IPS DF 19.7 (cell line): ENCODE measurements at places on chromosomes 2 and 18.

- DNase-seq, result no peak
These were observed 112.3 kb downstream of the AGAP1 start for GRCh38 chr2:235606004-235606715.

- DNase-seq, result no peak
These were observed 207.4 kb downstream of the CBLN2 start for GRCh38 chr18:72336786-72337185.

- no peak for DNase-seq
These were observed 126.1 kb downstream of the THNSL2 start for GRCh38 chr2:88296247-88296646.

DNA sequence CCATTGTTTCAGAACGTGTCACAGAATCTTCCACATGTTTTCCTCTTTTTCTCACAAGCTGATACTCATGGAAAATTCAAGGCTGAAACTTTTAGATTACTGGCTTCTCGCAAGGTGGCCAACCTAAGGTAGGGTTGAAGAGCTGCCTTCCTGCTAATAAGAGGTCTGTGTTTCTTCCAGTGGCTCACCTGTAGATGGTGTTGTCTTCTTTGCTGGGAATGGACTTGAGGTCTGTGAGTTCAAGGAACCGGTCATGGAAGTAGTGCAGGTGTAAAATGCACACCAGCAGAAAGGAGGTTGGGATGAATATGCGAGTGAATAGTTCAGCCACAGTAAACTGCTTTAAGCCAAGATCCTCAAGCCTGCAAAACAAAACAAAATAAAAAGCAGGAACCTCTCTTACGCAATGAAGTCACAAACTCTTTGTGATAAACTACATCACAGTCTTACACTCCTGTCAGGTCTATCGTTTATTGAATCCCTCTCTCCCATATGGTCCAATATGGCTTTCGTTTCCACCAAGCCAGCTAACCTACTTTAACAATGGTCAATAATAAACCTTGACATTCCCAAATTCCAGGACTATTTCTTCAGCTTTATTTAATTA lies 258.9 kb downstream of the NAPG start:
- DNase-seq, result no peak

DNA sequence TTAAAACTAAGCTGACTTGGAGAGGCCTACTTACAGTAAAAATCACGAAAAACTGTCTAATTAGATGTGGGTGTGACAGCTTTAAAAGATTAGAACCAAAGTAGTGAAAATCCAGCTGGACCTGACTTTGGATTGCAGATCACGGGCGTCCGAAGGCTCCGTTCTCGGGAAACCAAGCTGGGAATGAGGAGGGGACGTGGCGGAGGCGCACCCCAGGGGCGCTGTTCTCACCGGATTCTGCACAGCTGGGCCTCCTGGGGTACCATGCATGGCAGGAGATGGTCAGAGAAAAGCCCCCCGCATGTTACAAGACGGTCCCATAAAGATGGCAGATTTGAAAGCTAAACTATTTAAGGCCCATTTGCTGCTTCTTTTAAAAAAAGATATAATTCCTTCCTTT lies 5.0 kb upstream of the OTOS start:
- no peak for DNase-seq

DNA sequence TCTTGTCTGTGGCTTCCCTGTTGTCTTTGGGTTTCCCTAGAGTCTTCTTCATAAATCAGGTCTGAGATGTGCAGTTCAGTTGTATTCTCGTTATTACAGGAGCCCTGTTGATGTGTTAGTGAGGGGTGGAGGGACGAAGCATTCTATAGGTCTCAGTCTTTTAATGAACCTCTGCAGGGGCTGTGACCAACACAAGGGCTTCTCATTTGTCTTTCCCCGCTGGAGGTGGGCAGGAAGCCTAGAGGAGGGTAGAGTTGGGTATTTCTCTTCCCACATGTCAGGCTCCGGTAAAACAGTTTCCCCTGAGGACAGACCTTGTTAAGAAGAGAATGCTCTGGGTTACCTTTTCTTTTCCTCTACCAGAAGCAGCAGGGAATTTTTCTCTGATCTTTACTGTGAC lies 31.2 kb downstream of the PROC start:
- no peak for DNase-seq

- no peak for DNase-seq
These were observed 574.1 kb downstream of the SATB2 start for GRCh38 chr2:198883604-198884003.

GRCh38 chr2:106607371-106607770 lies 120.2 kb downstream of the CD8B2 start:
- no peak for DNase-seq

- DNase-seq, result no peak
These were observed 113.0 kb upstream of the NEDD4L start for GRCh38 chr18:57931038-57931437.

- no peak for DNase-seq
These were observed 69.5 kb upstream of the ZSWIM2 start for GRCh38 chr2:186918495-186918894.

GRCh38 chr2:60357996-60358395 lies 195.5 kb downstream of the BCL11A start:
- no peak for DNase-seq

GRCh38 chr2:44778221-44778654 lies 163.3 kb upstream of the SIX3 start:
- no peak for DNase-seq

DNA sequence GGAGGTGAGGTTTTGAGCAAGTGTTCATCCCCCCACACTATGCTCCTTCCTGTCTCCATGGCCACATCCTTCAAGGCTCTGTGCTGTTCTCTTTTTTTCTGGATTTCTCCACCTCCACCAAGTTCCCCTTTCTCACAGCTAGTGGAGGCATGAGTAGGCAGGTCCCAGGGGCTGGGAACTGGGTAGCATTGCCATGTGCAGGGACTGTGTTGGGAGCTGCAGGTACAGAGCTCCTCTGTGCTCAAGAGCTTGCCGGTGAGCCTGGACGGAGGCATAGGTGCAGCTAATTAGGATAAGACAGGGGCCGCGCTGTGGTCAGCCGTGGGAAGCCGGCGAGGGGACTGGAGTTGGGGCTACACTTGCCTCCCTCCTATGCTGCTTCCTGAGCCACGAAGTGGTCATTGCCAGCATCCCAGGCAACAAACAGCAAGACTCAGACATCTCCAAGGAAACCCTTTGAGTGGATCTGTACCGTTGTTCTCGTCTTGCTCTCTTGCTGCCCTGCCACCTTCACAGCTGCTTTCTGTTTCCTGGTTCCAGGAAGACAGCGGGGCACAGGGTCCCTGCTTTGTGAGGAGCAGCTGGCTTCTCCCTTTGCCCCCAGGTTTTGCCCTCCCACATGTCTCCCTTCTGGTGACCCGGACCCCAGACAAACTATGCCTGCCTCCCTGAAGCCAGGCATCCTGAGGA lies 36.9 kb downstream of the ATOH8 start:
- DNase-seq, result no peak

DNA sequence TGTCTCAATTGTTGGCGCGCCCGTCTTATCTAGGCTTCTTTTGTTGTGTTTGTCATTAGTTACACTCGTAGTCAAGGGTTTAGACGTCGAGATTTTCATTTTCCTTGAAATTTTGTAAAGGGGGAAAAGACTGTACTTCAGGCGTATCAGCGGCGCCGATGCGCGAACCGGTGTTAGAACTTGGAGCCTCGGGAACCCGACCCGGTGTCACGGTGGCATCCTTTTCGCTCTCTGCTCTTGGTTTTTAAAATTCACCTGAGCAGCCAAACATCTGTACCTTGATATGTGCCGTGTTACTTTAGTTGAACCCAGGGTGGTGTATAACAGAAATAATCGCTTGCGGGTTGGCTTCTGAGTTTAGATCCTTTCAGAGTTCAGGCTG lies 643 bp downstream of the RMC1 start:
- no peak for DNase-seq

DNA sequence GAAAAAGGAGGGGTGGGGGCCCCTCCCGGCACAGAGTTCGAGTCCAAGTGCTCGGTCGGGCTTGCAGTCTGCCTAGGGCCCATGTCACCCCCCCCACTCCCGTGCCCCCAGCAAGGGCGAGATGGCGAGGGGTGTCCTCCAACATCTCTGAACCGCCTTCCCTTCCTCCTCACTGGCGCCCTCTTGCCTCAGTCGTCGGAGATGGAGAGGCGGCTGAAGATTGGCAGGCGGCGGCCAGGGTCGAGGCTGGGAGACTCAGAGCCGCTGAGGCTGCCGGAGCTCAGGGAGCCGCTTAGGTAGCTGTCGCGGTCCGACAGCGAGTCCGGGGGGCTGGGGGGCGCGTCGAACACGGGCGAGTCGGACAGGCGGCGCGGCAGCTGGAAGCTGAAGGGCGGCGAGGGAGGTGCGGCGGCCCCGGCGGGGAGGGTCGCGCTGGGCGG lies 2.3 kb downstream of the ZFP36L2 start:
- no peak for DNase-seq

DNA sequence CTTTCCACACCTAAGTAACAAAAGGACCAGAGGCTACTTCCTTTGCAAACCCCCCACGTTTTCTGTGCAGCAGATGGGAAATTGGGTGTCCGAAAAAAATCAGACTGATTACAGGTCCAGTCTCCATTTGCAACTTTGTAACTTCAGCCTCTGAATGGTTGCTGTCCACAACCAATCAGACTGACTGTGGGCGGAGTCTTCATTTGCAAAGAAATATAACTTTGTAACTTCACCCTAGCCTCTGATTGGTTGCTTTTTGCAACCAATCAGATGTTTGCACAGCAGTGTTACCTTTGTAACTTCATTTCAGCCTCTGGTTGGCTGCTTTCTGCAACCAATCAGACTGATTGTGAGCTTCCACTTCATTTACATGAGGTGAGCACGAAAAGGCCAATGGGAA lies 27.8 kb upstream of the CACNB4 start:
- no peak for DNase-seq

DNA sequence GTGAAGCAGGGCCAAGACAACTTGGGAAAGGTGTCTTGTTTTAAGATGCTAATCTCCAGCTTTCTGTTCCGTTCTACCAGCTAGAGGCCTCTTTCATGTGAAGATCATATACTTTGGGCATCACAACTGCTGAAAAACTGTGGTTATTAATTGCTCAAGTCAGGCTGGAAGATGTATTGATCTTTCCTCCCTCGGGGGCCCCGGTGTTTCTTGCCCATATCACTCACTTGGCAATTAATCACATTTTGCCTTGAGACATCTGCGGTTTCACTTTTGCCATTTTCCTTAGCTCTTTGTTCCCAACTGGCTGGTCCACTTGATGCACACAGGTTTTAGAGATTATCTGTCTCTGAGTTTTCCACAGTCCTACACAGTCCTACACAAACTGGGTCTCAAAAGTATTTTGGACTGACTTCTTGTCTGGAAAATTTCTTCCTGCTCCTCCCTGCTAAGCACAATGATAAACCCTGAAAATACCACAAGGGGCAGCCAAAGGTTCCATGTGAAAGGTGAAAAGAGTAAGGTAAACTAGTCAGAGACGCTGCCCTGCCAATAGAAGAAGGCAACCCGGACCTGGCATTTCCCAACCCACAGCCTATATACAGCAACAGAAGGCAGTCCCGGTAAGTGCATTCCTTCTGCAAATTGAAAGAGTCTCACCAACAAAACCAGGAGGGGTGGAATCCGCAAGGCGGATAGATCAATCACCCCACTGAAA lies 181.0 kb downstream of the AFF3 start:
- no peak for DNase-seq

DNA sequence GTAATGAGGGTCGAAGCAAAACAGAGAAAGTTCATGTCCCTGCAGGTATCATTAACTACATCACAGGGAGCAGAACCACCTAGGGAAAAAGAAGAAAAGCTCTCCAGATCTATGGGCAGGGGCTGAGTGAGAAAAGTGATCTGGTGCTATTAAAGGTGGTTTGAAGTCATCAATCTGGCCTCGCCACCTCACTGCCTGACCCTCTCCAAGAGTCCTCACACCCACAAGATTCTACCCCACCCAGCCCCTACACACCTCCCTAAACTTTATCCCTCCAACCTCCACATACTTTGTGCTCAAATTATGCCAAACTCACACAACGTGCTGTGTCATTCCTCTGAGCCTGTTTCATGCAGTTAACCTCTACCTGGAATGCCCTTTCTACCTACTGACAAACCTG lies 2.2 kb downstream of the GALNT14 start:
- no peak for DNase-seq
